SW480 (cell line): ENCODE measurements at places on chromosomes 6 and 20.
A peak's percentile ranks its signal among the peaks of the same experiment; 100 is the strongest.

- peak; percentile 87 for DNase-seq
These were observed 36.2 kb downstream of the GNAS start for GRCh38 chr20:58888521-58889333.

DNA sequence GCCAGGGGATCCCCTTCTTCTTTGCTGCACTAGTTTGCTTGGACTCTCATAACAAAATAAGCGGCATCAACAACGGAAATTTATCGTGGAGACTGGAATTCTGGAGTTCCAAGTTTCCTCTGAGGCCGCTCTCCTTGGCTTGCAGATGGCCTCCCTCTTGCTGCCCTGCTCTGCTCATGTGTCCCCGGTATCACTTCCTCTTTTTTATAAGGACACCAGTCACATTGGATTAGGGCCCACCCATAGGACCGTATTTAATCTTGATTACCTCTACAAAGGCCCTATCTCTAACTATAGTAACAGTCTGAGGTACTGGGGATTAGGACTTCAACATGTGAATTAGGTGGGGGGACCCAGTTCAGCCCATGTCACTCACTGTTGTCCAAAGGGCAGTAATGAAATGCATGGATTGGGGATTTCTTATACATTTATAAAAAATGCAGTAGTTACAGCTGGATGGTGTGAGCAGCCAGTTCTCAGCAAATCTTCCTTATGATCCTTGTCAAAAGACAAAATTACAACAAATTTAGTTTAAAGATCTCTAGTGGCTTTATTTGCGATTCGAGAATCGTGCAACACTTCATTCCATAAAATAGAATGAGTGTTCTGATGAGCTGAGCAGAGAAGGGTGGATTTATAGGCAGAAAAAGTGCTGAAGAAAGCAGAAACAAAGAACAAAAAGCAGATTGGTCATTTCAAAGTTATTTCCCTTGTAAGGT is 59.3 kb upstream of the AKAP12 start:
- no peak for DNase-seq

- DNase-seq = no peak
These were observed 33.3 kb upstream of the LAMA4 start for GRCh38 chr6:112287577-112288225.

GRCh38 chr6:44129841-44130322 is 2.5 kb downstream of the TMEM63B start:
- no peak for DNase-seq

GRCh38 chr6:111841822-111842221 is 31.4 kb downstream of the FYN start:
- peak; percentile 72 for DNase-seq
